ENCODE measurements at places on chromosomes 2 and 18.

- no peak for DNase-seq
Measured at GRCh38 chr2:11659851-11660250, 10.1 kb downstream of the NTSR2 start.

DNA sequence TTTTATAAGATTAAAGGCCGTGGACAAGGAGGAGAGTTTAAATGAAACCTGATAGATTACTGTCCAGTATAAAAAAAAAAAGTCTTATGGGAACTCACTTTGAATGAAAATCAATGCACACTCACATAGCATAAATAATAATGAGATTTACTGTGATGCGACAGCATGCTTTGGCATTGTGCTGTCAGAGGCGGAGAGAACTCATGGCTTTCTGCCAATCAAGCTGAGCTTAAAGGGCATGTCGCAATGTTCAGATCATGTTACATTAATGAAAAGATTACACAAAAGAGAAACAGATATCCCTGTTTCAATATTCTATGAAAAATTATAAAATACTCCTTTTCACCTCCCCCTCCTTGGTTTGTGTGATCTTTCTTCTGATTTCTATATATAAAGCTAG, 310.8 kb downstream of the ERBB4 start:
- DNase-seq: no peak

DNA sequence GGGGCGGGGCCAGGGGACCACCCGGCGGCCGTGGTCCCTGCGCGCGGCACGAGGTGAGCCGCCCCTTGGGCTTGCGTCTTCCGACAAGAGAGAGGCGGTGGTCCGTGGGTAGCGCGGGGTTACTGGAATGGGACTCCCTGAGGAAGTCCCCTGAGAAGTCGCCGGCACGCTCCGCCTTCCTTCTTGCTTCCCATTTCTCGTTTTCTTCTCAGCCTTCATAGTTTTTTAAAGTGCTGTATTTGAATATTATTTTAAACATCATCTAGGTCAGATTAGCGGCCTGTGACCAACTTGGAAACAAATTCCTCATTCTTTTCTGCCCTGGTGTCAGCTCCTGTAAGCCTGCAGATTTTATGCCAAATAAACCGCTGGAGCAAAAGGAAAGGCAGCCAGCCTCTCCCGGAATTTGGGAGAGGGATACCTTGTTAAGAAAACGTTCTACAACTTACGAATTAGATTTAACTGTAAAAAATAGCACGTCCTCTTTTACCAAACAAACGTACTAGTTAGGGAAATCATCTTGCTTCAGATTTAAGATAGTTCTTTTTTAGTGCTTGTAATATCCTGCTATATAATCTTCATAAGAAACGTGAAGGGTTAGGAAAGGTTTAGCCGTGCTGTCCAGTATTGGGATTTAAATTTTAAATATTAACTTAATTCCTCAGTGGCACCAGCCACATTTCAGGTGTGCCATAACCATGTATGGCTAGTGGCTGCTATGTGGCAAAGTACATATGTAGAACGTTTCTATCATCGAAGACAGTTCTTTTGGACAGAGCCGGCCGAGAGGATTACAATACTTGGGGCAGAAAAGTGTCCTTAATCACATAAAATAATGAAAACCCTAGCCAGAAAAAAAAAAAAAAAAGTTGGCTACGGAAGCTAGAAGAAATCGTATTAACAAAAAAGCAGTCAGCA, 628 bp upstream of the PTPN2 start:
- DNase-seq: no peak

DNA sequence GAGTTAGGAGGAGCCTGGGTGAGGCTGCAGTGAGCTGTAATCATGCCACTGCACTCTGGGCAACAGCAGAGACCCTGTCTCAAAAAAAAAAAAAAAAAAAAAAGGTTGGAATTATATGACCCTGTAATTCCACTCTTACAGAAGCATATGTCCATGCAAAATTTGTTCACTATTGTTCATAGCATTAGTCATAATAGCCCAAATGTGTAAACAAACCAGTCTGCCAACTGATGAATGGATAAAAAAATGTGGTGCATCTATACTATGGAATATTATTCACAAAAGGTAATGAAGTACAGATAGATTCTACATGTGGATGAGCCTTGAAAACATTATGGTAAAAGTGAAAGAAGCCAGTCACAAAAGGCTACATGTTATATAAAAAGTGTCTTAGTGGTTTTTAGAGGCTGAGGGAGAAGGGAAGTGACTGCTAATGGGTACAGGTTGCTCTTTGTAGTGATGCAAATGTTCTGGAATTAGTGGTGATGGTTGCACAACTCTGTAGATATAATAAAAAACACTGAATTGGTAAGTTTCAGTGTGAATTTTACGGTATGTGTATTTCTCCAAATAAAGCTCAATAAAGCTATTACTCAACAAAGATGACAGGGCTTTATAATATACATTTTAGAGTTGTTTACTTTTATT, 9.4 kb downstream of the COA5 start:
- no peak for DNase-seq

- DNase-seq: no peak
Measured at GRCh38 chr2:217685255-217685605, 317.6 kb downstream of the TNS1 start.

DNA sequence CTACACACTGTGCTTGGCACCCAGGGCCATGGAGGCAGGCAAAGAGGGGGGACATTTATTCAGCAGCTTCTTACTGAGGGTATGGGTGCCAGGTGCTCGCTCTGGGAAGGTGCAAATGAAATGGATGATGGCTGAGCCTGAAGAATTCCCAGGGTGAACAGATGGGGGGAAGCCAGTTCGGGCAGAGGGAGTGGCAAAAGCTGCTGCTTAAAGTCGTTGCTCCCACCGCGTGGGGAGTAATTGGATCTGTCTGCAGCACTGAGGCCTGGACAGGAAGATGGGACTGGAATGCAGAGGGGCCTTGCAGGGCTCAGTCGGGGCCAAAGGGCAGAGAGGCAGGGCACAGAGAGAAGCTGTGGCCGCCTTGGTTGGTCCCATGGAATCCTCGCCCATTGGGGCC, 51.2 kb downstream of the NEDD4L start:
- no peak for DNase-seq

- no peak for DNase-seq
Measured at GRCh38 chr18:76370686-76371085, 124.4 kb downstream of the ZNF516 start.

- DNase-seq: no peak
Measured at GRCh38 chr2:26685989-26686839, 6.3 kb upstream of the KCNK3 start.

- DNase-seq: no peak
Measured at GRCh38 chr2:232871835-232872736, 2.0 kb downstream of the SNORC start.

DNA sequence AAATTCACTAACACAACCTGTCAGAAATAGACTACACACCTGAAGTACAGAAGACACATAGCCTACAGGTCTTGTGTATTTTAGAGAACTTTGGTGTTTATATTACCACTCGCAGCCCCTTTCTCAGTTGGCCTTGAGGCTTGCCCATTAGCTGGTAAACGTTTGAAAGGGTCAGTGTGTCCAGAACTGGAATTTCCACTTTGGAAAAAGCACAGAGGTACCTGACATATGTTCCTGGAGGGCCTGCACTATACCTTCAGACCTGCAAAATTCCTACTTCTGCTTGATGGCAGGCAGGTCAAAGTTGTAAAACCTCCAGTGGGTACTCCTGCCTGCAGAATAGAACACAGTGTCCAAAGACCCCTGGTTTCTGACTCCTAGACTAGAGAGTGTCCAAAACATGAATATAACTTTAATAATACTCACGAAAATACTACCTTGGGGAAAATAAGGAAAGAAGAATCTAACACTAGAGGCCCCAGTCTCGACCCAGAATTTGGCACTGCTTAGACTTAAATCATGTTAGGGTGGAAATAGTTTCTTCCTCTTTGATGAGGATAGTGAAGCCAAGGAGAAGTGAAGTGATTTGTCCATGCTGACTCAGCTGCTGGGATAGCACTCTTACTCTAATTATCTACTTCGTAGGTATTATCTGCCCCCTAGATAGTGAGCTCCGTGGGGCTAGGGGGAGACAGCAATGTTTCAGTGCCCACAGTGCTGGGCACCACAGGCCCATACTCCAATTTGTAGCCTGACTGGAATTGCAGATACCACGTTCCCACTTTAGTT, 2.8 kb downstream of the KCTD1 start:
- DNase-seq: no peak

- no peak for DNase-seq
Measured at GRCh38 chr2:159457589-159457988, 158.8 kb downstream of the BAZ2B start.

DNA sequence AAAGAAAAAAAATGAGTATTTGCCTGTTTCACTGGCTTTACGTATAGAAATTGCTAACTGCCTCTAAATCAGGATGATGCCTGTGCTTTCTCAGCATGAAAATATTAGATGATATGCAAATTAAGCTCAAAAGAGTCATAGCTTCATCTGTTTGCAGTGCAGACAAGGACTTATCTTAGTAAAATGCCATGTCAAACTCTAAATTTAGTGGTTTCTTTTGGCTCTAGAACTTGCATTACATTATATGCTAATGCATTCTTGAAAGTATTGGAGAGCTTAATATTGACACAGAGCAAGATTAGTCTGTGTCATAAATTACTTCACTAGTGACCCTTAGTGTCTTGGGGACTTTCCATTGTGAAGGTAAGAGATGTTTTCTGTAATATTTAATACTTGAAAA, 1109.1 kb upstream of the NRXN1 start:
- no peak for DNase-seq

- DNase-seq: no peak
Measured at GRCh38 chr2:31384771-31385276, 29.7 kb downstream of the XDH start.

- no peak for DNase-seq
Measured at GRCh38 chr2:187922846-187923245, 368.6 kb upstream of the TFPI start.

DNA sequence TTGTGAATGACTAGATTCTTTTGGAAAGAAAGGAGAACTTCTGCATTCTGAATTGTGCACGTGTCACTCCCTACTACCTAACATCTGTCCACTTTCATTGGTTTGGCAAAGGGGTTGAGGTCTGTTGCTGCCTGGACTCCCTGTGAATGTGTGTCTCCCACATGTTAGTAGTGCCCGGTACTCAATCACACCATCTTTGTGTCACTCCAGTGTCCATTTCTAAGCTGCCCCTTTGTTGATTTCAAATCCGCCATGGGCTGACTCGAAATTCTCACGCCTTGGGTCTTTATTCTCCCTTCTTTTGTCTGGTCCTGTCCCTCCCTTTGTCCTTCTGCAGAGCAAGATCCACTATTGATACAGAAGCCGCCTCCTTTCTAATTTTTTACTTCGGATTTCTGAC, 7.5 kb downstream of the DPYSL5 start:
- DNase-seq: no peak

- no peak for DNase-seq
Measured at GRCh38 chr18:13279181-13280069, 60.9 kb downstream of the LDLRAD4 start.

- DNase-seq: no peak
Measured at GRCh38 chr2:76599732-76600368, 889.1 kb upstream of the GCFC2 start.

DNA sequence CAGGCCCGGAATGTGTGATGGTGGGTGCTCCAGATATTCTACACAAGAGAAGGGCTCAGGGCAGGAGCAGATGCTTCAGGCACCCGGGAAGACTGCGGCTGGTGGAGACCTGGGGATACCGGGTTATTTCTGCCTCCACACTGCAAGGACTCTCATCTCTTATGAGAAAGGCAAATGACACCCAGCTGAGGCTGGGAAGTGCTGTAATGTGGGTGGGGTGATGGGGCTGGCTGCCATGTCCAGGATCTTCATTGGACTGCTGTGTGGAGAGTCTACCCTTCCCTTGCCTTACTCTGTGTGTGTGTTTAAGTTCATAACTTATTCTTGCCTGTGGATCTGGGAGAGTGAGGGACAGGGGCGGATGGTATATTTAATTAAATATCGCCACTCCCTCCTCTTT, 124.1 kb downstream of the KLHL29 start:
- DNase-seq: no peak

DNA sequence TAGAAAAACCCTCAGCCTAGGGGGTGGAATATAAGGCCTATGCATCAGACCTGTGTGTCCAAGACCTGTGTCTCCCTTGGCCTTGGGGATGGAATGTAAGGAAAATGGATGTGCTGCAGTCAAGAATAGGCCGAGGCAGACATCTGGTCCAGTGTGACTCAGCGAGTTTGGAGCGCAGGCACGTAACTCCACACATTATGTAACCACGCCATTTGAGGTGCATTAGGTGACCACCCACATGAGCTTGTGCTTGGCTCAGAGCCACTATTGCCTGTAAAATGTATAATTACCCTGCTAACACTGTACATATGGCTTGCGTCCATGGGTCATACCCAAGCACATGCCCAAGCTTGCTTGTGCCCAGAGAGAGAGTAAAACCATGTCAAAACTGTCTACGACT, 580.9 kb upstream of the HNMT start:
- no peak for DNase-seq

- DNase-seq: no peak
Measured at GRCh38 chr2:216959433-216959832, 99.6 kb upstream of the TNP1 start.

GRCh38 chr2:123502931-123503330, 522.2 kb upstream of the CNTNAP5 start:
- DNase-seq: no peak

DNA sequence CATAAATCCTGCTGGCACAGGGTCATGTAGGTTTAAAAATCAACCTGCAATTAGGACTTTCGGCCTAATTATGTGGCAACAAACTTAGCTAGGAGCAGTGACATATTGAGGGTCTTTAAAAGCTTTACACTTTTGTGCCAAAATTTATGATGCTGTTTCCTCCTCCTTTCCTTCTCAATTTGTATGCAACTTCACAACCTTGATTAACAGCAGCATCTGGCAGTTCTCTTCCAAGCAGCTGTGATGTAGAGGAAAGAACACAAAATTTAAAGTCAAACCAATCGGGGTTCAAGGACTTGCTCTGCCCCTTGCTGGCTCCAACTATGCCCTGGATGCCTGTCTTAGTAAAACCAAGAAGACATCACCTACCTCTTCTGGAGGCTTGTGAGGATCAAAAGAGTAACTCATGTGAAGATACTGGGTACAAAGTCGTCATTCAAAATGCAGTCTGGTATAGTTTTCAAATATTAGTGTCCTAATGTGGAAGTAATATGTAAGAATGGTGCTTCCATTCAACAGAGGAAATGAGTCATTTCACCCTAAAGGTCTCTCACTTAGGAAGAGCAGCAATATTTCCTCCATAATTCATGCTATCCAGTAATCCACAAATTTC, 94.7 kb downstream of the ANKRD44 start:
- DNase-seq: no peak

- DNase-seq: no peak
Measured at GRCh38 chr2:183125659-183126341, 1.6 kb downstream of the NUP35 start.

DNA sequence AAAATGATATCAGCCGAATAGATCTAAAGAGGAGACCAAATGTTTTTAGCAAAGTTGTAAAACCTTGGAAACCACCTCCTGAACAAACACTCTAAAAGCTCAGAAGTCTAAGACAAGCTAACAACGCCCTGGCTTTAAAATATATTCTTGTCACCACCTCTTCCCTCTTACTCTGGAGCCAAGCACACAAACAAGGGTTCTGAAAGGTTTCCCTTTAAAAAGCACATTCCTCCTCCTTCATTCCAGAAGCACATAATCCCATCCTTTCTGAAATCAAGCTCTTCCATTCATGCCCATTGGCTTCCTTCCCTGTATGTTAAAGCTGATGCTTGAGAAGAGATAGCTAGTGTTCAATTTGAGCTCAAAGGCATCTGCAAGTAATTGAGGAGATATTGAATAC, 382.0 kb downstream of the LNPK start:
- no peak for DNase-seq
